Stimulated activated memory B cell treated with anti-CD40 and anti-IgM and Interleukin-4, amounts not matched to agents 10 μg/mL and 1 μg/mL and 100 μg/mL, for 72 hours (primary cell): ENCODE measurements at places on chromosomes 13 and 19.
A peak's percentile ranks its signal among the peaks of the same experiment; 100 is the strongest.

DNA sequence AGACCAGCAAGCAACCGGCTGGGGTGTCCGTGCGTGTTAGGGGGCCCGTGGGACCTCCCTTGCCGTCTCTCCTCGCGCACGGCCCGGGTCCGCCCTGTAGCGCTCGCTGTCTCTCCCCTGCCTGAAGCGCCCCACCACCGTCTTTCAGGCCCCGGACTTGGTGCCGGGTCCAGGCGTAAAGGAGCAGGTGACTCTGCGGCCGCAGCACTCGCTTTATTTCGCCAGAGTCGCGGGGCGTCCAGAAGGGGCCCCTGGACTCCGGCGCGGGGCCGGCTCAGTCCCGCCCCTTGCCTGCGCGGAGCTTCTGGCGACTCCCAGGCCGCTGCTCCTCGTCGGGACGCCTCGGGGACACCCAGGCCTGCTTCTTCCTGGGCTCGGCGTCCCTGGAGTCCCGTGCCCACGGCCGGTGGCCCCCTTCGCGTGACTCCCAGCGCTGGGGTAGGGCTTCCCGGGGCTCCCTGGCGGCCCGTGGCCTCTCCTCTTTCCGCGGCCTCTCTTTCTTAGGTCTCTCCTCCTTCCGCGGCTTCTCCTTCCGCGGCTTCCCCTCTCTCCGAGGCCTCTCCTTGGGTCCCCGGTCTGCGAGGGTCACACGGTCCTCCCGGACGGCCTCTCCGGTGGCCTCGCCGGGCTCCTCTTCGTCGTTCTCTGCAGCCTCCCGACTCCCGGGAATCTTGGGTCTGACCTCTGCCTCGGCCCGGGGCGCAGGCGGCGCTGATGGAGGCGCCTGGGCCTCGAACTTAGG lies 3.1 kb downstream of the AMH start:
- no peak for ATAC-seq

DNA sequence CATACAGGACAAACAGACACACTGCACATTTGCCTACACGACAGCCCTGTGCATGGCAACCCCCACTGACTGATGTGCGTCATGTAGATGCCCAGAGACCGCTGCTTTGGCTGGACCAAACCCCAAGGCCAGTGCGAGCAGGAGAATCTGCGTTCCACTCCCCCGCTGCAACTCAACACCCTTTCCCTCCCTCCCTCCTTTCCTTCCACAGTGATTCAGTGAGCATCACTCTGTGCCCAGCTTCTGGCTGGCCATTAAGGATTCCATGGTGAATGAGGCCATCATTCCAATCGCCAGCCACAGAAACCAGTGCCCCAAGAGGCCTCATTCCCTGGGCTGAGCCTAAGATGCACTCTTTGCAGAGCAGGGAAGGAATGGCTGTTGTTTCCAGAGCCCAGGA lies 61.6 kb downstream of the GSX1 start:
- ATAC-seq: no peak

DNA sequence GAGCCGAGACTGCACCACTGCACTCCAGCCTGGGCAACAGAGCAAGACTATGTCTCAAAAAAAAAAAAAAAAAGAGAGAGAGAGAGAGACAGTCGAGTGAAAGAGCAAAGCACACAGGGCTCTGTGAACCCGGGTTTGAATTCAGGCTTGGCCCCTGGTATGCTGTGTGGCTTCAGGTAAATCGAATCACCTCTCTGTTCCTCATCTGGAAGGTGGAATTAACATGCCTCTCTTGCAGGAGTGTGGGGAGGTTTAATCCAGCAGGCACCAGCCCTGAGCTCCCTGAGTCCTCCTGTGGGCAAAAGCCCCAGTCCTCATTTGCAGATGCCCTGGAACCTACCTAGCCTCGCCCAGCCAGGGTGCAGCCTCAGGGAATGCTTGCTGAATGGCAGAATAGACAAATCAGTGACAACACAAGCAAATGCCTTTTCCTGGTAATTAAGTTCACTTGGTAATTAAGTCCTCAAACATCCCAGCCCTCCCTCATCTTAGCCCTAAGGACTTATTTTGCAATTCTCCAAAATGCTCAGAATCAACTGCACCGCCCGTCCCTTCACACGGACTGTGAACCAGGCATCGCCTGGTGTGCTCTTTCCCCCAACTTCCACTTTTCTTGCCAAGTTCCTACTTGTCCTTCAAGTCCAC lies 4.6 kb upstream of the ZNRF4 start:
- no peak for ATAC-seq

DNA sequence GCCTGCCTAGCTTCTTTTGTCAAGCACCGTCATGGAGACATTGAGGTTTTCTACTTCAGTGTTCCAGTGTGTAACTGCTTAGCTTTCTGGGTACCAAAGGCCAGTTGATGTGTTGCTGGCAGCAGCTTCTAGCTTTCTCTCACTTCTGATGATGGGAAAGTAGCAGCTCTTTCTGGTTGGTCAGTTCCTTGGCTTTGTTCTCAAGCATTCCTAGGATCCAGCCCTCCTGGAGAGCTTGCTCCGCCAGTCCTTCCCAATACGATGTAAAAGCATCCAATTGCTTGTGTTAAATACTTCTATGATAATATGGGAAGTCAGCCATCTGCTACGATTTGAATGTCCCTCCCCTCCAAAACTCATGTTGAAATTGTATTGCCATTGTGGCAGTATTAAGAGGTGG lies 182.8 kb downstream of the UGGT2 start:
- ATAC-seq: no peak

- no peak for ATAC-seq
Observed at GRCh38 chr13:99388334-99388923, 81.2 kb upstream of the GPR183 start.

- ATAC-seq: no peak
Observed at GRCh38 chr19:29752450-29753025, 37.5 kb upstream of the C19orf12 start.

DNA sequence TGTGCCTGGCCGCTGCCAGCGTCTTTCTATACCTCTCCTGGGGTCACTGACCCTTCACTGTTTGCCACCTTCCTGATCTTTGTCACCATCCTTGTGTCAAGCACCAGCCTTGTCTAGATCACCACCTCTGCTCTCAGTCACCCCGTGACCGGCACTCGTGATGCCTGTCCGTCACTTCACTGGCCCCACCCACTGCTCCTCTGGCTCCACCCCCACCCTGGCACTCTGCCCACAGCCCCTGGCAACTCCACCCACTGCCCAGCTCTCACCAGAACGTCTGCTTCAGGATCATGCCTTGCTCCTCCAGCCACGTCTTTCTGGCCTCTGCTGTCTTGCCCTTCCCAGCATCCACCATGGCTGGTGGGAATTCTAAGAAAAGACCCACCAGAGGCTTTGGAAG lies 24.8 kb upstream of the PLA2G4C start:
- ATAC-seq: no peak

DNA sequence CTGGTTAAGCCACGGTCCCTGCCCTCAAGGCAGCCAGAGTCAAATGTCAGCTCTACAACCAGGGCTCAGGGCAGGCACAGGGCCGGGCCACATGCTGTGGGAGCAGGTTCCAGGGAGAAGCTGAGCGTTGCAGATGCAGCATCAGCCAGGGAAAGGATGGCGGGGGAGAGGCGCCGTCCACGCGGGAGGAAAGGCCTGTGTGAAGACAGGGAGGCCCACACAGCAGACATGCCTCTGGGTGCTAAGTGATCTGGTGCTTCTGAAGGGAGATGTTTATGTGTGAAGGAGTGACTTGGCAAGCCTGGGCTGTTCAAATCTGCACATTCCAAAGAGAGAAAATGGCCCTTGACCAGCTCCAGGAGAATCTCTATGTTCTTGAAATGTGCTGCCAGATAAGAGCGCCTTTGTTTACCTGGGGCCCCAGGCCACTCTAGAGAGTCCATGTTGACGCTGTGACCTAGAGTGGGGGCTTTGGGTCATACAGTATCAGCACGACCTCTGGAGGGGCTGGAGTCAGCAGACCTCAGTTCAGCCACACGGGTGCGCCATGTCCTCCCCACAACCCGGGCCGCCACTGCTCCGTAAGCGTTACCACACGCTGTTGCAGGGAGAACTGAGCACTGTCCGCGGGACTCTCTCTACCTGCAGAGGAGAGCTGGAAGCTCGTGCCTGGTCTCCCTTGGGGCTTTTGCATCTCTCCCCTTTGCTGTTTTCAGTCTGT lies 15.9 kb upstream of the ATF5 start:
- ATAC-seq: peak; percentile 2

- ATAC-seq: no peak
Observed at GRCh38 chr13:114296902-114297301, 15.5 kb downstream of the UPF3A start.

DNA sequence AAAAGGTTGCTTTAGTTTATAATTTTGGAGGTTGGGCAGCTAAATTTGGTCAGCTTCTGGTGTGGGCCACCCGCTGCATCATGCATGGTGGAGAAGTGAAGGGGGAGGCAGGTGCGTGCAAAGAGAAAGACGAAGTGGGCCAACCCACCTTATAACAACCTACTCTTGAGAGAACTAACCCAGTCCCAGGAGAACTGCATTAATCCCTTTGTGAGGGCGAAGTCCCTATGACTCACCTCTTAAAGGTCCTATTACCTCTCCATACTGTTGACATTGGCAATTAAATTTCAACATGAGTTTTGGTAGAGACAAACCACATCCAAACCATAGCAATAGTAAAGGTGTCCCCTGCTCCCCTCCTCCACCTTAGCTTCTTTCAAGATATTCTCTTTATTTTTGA lies 7.7 kb upstream of the FGF9 start:
- no peak for ATAC-seq
